Thymus (tissue), 14 donors: ENCODE measurements at places on chromosomes 13 and 19.
A peak's percentile ranks its signal among the peaks of the same experiment; 100 is the strongest.

DNA sequence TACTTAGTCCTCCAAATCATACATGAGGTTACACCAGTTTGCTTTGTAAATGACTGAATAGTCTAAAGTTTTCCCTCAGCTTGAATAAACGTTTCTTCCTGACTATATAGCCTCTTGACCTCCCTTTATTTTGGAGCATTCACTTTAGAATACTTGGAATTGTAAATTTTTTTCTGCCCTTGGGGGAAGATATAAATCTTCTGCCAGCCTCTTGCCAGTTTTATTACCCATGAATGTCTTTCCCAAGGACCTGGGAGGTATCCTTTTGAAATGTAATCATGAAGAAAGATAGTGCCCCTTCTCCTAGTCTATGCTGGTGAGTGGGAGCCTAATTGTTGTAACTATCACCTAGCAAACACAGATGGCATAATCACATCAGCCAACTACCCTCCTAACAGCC is 2033.9 kb upstream of the PCDH20 start:
- DNase-seq, result no peak

DNA sequence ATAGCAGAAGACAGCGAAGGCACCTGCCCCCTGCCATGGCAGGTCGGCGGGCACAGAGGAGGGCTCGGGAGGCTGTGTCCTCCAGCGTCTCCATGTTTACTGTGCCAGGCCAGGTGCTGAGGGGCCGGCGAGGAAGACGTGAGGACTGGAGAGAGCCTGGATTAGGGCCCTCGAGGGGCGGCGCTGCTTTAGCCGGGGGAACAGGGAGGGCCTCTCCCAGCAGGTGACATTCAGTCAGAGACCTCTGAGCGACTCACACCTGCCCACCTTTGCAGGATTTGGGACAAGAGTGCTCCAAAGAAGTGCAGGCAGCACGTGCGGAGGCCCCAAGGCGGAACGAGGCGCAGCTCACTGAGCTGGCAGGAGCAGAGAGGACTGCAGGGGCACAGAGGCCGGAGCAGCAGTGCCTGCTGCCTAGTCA is 17.6 kb downstream of the KDM4B start:
- DNase-seq, result no peak

- DNase-seq, result no peak
Measured at GRCh38 chr19:1104311-1105007, 665 bp downstream of the GPX4 start.

DNA sequence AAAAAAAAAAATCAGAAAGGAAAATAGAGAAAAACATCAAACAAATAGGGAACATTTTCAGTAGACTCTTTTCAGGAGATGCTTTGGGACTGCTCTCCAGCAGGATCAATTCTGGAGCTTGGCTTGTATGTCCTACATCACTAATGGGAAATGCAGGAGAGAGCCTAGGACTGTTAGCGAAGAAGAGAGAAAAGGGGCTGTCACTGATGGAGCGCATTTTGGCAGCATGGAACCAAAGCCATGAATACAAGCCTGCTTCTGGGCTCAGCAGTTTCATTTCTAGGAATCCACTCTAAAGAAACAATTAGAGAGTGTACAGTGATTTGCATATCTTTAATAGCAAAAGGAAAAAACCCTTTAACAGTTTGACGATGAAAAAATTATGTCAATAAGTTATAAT is 203.9 kb downstream of the NUFIP1 start:
- no peak for DNase-seq

DNA sequence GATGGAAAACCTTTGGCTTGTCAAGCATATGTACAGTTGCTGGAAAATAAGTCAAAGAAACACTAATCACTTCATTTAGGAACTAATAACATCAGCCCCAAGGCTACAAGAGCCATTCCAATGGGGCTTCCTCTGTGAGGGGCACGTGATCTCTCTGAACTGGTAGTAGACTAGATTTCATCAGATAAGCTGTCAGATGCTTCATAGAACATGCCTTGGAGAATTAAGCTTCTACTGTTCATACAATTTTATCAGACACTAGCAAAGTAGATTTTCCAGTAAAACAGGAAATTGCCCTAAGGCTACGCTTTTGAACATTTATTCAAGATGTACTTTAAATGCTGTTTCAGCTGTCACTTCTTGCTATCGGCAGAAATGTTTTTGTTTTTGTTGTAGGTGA is 107.8 kb downstream of the EDNRB start:
- no peak for DNase-seq

- DNase-seq, result no peak
Measured at GRCh38 chr19:5713228-5713627, 6.7 kb downstream of the LONP1 start.

- DNase-seq, result no peak
Measured at GRCh38 chr19:591099-591958, 1.6 kb downstream of the HCN2 start.

DNA sequence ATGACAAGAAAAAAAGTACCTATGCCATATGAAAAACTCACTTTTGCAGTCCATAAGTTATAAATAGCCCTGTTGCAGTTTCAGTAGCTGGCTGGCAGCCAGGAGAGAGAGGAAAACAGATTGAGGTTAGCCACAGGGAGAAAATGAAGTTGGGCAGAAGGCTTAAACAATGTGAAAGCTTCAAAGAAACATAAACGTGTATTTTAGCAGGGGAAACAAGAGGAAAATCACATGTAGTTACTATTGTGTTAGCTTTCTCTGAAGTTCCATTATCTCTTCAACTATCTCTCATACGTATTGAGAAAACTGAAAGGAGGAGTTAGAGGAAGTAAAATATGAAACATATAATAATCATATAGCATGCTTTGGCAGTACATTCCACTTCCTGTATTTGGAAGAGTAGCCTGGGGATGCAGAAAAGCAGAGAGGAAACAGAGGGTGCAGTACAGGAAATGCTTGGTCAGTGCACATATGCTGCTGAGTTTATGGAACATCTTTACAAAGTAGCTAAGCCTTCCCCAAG is 1551.1 kb downstream of the EFNB2 start:
- DNase-seq, result peak; percentile 53

GRCh38 chr19:32642771-32643170 is 32.2 kb downstream of the ANKRD27 start:
- DNase-seq, result peak; percentile 44

- DNase-seq, result no peak
Measured at GRCh38 chr19:47618771-47619170, 9.8 kb downstream of the BICRA start.

- no peak for DNase-seq
Measured at GRCh38 chr19:46402725-46403124, 10.6 kb downstream of the CCDC8 start.

GRCh38 chr19:22806418-22806817 is 22.5 kb upstream of the ZNF99 start:
- no peak for DNase-seq

GRCh38 chr19:1783874-1784273 is 28.2 kb downstream of the ATP8B3 start:
- DNase-seq, result no peak

GRCh38 chr13:45615501-45616101 is at the start of gene ERICH6B:
TSS of gene ERICH6B (minus strand) at chr13:45615739. CDS start at chr13:45597005, 18,734 bp downstream.
- no peak for DNase-seq

DNA sequence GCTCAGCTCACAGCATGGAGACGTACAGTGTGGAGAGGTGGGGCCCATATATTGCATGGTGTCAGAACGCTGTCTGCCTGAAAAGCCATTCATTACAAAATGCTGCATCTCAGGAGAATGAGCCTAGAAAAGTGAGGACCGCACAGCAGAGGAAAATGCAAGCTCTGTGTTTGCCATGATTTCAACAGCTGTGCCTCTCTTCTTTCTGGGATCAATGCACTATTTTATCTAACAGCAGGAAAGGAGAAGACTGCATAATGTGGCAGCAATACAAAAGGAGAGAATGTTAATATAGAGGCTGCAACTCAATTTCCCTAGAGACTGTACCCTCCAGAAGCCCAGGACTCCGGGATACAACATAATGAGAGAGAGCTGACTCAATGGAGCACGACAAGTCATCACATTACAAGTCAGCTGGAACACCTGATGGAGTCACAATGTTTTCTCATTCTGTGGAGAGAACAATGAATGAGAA is 368.0 kb downstream of the FGF14 start:
- no peak for DNase-seq

GRCh38 chr19:1231729-1232637 is 5.8 kb downstream of the CBARP start:
- DNase-seq, result no peak

DNA sequence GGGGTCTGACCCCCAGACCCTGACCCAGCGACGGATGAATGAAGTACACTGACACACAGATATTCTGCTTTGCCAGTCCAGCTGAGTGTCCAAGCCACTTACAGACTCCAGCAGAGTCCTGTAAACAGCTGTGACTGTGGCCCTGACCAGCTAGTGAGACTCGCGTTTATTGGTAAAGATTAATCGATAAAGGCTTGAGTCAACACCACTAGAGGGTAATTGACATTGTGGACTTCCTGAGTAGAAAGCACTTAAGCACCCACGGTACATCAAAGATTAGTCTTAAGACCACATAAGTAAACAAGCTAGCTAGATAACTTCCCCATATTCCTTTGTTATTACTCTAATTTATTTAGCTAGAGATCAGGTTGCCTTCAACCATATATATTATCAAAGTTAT is 146.0 kb downstream of the OXGR1 start:
- no peak for DNase-seq

DNA sequence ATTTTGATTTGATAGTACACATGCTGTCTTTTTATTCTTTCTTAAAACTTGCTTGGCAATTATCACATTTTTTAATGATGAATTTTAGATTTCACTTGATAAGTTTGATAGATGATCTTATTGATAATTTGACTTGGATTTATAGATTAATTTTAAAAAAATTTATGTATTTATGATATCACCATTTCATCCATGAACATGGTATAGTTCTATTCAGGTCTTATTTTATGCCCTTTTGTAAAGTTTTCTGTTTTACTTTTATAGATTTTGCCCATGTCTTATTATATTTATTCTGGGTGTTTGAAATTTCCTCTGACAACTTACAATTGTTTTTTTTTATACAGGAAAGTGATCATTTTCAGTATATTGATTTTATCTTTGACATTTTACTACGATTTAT is 39.5 kb downstream of the ZNF536 start:
- no peak for DNase-seq
